ENCODE measurements at places on chromosomes 1 and 21. TPM values are rescaled to one million over a fixed set of nuclear protein-coding genes. Genes with fewer than 3 reads are reported as not detected.
A peak's percentile ranks its signal among the peaks of the same experiment; 100 is the strongest.

Gene TNFRSF18
- polyA plus RNA-seq, result 2.0 TPM

GRCh38 chr1:10555635-10556429 is 81.1 kb downstream of the PEX14 start:
- no peak for DNase-seq

DNA sequence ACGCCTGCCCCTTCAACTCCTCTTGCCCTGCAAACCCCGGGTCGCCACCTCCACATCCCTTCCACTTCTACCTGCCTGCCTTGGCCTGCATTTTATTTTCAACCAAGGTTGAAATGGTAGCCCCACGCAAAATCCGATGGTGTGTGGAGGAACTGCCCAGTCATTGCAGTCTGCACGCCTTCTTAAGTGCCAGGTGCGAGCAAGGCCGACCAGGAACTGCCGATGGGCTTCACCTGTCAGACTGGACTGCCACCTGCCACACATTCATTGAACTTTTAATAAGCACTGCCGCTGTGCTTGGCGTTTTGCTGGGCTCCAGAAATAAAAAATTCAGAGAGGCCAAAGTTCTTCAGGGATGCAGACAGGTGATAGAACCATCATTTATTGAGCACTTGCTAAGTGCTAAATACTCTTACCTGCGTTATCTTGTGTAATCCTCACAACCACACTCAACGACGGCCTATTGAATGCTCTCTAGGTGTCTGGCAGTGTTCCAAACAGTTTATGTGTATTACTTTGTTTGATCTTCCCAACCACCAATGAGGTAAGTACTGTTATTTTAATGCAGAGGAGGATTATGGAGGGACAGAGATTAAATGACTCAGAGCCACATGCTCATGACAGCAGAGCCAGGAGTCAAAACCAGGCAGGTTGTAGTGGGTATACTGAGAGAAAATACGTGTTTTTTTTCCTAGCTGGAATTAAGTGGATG is 36.2 kb downstream of the CACHD1 start:
- DNase-seq, result no peak

GRCh38 chr1:165315481-165315880 is 41.0 kb downstream of the LMX1A start:
- DNase-seq, result no peak

Gene TRPM2
- 2.4 TPM for polyA plus RNA-seq

- no peak for DNase-seq
Observed at GRCh38 chr1:78520843-78521242, 30.1 kb downstream of the PTGFR start.

DNA sequence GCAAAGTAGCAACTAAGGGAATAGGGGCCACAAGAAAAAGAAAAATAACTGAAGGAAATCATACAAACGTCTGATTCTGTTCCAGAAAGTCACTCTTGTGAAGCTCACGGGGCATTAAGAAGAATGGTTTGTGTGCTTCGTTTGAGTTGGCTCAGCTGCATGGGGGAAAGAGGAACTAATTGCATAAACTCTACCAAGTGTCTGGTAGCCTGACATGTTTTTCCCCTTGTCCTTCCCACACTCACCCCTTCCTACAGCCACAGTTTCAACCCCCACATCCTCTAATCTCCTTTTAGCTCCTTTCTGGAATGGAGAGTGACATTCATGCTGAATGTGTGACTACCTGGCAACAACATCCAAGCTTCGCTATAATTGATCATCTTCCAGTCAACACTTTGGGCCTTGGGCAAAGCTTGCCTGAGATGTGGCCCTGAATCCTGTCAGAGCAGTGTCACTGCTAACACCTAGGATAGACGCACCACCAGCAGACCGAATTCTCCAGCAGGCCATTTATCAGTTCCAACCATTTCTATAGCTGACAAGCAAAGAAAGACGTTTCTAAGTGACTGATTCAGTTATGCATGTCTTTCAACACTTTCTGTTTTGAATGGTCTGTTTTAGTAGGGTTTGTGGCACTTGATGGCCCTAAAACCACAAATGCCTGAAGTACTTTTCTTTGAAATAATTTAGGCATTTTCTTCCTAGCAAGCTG is 439.6 kb downstream of the TTLL7 start:
- DNase-seq, result no peak

Gene ACKR1
- polyA plus RNA-seq, result not detected

GRCh38 chr1:40848530-40849189 is 13.5 kb downstream of the CITED4 start:
- DNase-seq, result no peak

DNA sequence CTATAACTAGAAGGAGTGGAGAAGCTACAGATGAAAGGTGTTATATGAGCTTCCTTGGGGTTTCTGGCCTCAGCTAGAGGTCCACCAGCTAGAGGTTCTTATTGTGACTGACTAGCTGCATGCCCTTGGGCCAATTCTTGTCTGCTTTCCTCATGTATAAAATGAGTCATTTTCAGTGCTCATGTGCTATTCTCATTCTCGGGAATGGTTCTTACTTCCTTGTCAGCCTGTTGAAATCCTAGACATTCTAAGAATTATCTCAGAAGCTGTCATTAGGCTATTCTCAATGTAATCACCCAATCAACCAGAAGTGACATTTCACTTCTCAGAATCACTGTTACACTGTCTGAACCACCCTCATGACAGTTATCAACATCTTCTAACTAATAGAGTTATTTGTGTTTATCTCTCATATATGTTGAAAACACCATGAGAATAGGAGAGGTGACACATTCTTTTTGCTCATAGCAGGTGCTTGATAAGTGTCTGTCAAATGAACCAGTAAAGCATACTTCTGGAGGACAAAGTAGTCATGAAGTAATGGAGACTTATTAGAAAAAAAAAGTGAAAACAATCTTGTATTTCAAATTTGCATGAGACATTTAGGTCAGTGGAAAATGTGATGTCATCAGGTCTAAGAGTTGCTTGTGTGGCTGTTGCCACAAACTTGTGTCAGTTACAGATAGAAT is 122.8 kb upstream of the IVNS1ABP start:
- peak; percentile 52 for DNase-seq

- DNase-seq, result no peak
Observed at GRCh38 chr1:84582802-84583587, 8.8 kb upstream of the CTBS start.

GRCh38 chr1:63428815-63429214 is 61.4 kb downstream of the ALG6 start:
- DNase-seq, result no peak

- no peak for DNase-seq
Observed at GRCh38 chr1:3903141-3904005, 3.3 kb upstream of the C1orf174 start.

Gene GPATCH4
- 58.7 TPM for polyA plus RNA-seq

Gene CRYAA
- polyA plus RNA-seq, result not detected

Data from CD8-positive, alpha-beta memory T cell (primary cell).